ENCODE measurements at places on chromosomes 6 and 20.

GRCh38 chr6:144644776-144645175, 359.6 kb downstream of the UTRN start:
- DNase-seq: no peak

- DNase-seq: no peak
Observed at GRCh38 chr6:105432797-105433196, 29.9 kb upstream of the PREP start.

GRCh38 chr20:20847814-20848213, 135.4 kb upstream of the RALGAPA2 start:
- DNase-seq: no peak

GRCh38 chr20:2338411-2339066, 42.2 kb upstream of the TGM6 start:
- no peak for DNase-seq

DNA sequence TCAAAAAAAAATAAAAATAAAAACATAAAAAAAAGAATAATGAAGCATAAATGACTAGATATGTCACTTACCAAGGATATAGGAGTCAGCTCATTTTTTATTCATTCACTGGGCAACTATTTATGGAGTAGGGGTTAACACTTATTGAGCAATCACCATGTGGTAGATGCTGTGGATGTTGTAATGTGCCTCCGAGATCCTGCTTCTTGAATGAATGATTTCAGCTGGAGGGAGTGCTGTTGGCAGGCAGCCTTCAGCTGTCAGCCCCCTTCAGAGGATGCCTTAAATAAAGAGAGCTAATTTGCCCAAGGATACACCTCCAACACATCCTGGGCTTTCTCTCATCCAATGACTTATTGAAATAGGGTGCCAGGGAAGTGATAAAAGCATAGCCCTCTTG, 229.5 kb upstream of the DTNBP1 start:
- no peak for DNase-seq

DNA sequence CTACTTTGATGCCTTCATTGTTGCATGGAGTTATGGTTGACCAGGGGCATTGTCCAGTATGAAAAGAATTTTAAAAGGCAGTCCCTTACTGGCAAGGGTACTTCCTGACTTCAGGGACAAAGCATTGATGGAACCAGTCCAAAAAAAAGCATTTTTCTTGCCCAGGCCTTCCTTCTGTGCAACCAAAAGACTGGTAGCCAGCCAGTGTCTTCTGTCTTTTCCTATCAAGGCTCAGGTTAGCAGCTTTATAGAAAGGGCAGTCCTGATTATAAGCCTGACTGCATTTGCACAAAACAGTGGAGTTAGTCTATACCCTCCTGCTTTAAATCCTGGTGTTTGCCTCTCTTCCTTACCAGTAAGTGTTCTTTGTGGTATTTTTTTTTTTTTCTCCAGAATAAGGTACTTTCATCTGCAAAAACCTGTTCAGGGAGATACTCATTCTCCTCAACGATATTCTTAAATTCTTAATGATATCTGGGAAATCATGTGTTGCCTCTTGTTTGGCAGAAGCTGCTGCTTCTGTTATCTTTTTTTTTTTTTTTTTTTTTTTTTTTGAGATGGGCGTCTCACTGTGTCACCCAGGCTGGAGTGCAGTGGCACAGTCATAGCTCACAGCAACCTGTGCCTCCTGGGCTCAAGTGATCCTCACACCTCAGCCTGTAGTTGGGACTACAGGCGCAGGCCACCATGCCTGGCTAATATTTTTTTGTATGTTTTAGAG, 33.9 kb downstream of the SCAF8 start:
- DNase-seq: no peak

DNA sequence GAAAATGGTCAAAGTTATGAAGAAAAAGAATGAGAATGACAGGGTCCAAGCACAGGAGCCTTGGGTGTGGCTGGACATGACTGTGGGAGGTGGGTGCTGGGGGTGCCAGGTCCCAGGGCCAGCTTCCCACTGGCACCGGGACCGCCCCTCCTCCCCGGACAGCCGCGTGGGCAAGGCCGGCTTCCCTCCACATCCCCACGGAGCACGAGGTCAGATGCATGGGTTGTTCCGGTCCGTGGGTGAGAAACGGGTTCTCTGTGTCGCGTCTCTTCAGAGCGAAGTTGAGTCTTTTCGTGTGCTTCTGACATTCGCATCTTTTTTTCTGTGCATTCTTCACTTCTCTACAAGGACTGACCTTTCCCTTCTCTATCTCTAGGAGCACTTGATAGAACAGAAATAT, 30.1 kb downstream of the KIF25 start:
- DNase-seq: no peak

GRCh38 chr20:32505723-32506473, 79.2 kb downstream of the NOL4L start:
- DNase-seq: no peak

DNA sequence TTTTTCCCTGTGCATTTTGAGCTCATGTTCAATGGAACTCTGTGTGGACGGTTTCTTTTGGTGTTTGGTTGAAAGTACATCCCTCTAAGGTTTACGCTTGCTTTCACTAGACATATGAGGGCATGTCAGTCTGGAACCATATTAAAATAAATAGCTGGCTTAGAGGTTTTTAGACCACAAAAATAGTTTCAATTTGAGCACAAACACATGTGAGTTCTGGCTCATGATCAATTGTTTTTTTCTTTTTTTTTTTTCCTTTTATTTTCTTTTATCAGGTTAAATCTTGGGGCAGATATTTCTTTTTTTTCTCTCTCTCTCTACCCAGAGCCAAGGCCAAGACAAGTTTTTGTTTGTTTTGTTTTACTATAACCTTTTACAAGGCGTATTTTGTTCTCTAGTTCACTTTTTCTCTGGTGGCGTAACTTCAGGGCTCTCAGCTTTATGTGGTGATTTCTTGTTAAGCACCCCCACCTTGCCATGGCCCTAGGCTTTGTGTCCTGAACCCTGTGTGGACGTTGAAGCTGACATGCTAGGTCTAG, 92.9 kb downstream of the SHLD1 start:
- DNase-seq: no peak

DNA sequence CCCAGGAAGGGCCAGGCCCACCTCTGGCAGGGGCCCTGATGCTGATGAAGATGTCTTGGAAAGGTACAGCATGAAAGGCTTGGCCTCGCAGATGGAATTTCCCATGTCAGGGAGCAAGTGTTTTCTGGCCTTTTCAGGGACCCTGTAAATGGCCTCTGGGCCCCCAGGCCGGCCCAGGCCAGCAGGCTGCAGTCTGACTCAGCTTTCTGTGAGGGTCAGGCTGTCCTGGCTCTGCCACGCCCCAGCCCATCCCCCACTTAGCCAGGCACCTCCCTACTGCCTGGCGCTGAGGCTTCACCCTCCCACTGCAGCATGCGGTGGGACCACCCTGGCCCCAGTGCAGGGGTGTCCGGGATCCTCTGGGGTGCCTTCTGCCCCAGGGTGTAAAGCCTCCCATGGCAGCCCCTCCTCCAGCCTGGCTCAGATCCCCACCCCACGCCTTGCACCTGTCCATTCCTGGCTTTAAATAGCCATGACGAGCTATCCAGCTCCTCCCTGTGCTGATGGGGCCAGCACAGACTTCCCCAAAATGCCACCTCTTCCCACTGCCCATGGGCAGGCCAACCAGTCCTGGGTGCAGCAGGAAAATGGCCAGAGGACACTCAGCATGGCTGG, 35.6 kb upstream of the GATA5 start:
- no peak for DNase-seq

GRCh38 chr6:4965562-4966389, 38.1 kb downstream of the RPP40 start:
- no peak for DNase-seq
